Kidney capillary endothelial cell (primary cell): ENCODE measurements at places on chromosomes 12 and 14.

DNA sequence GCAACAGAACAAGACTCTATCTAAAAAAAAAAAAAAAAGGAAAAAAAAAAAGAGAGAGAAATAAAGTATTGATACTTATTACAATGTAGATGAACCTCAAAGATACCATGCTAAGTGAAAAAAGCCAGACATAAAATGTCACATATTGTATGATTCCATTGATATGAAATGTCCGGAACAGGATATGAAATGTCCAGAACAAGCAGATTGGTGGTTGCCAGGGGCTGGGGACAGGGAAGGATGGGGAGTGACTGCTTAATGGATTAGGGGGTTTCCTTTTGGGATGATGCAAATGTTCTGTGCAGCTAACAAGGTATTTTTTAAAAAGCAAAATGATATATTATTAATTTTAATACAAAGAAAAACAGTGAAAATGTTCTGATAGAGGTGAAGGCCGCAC is 5.0 kb downstream of the HVCN1 start:
- no peak for DNase-seq

DNA sequence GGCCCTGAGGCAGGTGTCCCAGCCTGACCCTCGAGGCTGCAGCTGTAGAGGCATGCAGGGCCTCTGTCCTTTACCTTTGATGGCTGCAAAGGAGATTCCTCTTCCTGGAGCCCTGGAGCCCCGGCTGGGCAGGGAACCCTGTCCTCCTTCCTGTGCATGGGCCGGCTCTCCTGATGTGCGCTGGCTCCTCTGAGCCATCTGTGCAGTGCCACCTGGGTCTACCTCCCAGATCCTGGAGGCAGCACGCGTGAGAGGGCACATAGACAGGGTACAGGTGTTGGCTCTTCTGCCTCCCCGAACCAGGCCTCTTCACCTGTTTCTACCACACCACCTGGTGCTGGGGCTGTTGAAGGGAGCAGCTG is 115.1 kb downstream of the BEGAIN start:
- no peak for DNase-seq

DNA sequence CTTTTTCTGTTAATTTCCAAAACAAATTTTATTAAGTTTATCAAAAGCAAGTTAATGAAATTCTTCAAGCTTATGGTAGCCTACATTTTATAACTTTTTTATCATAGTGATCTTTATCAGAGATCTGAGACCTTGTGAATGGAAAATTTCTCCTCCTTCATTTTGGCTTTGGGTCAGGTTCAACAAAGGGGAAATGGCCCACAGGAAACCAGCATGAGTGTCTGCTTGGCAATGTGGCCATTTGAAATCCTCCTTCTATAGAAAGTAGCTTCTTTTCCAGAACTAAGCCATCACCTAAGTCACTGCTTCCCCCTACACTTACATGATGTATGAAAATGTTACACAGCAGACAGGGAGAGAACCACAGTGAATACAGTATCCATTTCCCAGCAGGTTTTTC is 1.6 kb downstream of the RHOJ start:
- peak; percentile 77 for DNase-seq

DNA sequence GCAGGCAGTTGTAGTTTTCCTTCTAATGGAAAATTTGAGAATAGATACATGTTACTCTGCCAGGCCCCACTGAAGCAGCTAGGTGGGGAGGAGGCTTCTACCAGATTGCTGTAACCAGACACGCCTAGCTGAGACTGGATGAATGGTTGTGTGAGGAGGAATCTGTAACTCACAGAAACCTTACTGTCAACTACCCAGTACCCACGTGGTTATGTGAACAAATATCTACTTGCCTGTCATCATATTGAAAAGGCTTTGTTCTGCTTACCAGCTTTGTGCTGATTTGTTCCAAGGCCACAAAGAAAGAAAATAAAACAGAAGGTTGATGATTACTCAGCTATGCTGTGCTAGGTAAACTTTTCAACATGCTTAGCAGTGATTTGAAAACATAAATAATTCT is 167.2 kb downstream of the CAPZA3 start:
- no peak for DNase-seq

GRCh38 chr14:38409071-38409705 is 153.3 kb upstream of the CLEC14A start:
- no peak for DNase-seq

DNA sequence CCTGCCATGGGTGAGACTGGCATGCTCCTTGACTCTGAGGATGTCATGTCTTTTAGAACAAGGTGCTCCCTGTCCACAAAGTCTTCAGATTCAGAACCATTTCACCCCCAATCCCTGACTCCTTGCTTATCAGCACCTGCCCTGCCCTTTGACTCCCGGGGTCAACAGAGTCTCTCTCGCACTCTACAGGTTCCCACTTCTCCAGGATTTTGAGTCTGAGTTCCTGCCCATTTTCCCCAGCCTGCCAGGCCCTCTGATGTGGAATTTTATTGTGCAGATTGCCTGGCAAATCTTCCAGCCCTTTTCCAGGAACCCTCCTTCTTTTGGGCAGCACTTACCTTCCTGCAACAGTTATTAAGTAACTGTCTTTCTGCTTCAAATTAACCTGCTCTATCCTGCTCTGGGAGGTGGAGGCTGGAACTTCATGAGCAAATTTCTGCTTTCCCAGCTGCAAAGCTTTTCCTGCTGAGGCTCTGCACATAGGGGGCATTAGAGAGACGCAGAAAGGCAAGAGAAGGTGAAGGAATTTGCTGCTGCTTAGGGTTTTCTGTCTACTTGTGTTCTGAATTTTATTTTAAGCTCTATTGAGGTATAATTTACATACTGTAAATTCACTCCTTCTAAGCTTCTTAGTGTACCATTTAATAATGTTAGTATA is 259.1 kb downstream of the PCNX1 start:
- DNase-seq, result no peak

DNA sequence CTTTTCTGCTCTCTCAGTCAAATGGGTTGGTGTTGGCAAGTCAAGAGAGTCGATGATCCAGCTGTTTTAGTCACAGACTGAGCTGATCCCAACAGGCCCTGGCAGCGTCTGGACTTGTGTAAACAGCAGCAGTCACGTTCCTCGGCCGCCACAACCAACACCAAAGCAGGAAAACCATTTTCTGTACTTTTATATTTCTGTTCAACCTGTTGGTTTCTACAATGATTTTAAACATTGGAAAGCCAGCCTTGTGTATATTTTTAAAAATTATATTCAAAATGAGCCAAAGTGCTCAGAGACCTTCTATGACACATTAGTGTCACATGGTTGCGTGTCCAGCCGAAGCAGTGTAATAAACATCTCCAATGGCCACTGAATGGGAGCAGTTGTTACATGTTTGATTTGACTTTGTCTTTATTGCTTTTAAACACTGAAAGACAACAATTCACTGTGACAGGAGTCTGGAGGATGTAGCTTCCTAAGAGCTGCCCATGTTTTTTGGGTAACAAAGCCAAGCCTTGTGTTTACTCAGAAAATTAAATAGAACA is 5.9 kb upstream of the SIVA1 start:
- DNase-seq, result no peak

DNA sequence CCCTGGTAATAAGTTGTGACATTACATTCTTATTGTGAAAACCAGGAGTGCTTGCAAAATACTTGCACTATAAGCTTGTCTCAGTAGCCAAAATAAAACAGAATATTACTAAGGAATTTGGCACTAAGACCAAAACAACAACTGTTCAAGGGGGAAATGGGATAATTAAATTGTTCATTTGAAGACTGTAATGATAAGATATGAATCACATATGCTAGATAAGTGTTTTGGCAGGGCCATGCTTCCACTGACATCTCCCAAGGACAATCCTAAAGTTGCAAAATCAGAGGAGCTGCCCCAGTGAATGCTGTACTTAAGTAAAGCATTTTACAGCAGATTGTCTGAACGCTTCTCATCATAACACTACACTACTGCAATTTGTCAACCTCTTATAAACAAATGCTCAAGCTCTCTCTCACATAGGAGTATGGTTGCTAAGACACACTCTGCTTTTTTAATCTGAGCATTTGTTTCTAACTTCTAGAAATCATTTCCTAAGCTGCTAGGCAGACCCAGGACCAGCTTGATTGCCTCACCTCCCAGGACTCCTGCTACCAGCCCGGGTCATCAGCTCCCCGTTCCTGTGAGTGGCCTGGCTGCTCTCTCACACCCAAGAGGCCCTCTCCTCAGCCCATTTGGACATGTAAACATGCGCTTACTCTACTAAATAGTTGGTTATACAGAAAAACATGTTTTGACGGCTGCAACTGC is 191.5 kb downstream of the PAX9 start:
- DNase-seq, result no peak

- DNase-seq, result no peak
These were observed 15.7 kb downstream of the NFYB start for GRCh38 chr12:104122298-104122697.

DNA sequence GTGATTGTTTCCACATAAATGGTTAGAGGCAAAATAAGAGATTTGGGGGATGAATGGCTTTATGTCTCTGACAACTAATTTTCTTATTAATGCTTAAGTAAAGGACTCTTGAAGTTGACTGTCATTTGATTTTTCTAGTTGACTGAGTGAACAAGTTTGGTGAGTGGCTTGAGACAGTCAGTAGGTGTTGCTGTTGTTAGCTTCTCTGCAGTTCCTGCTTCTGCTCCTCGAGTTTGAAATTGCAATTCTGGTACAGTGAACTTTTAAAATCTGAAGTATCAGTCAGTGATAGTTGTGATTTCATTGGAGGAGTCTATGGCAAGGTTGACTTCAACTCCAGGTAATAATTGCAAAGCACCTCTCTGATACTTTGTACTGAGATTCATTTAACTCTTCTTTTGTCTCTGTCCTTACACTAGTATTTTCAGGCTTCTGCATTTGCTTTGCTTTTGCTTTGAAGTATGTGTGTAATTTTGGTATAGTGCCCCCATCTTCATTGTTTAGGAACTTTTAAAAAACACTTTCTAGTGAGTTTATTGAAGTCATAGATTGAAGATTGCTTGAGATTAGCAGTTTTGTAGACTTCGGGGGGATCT is 415.5 kb downstream of the PCNX1 start:
- DNase-seq, result peak; percentile 10

DNA sequence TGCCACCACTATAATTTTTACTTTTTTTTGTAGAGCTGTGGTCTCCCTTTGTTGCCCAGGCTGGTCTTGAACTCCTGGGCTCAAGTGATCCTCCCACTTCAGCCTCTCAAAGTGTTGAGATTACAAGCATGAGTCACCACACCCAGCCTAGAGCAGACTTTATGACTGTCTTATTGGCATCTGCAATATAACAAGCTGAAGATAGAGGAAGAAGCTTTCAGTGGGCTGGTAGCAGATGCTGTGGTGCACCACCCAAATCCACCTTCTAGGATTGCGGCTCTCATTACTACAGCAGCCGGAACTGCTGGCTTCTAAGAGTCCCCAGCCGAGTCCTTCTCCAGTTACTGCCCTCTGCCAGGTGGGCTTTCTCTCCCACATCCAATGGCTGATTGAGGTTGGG is 7.6 kb upstream of the STK38L start:
- DNase-seq, result no peak

GRCh38 chr12:100490056-100490455 is 16.4 kb downstream of the NR1H4 start:
- no peak for DNase-seq

- DNase-seq, result no peak
These were observed 11.8 kb downstream of the CD163L1 start for GRCh38 chr12:7431993-7432685.

DNA sequence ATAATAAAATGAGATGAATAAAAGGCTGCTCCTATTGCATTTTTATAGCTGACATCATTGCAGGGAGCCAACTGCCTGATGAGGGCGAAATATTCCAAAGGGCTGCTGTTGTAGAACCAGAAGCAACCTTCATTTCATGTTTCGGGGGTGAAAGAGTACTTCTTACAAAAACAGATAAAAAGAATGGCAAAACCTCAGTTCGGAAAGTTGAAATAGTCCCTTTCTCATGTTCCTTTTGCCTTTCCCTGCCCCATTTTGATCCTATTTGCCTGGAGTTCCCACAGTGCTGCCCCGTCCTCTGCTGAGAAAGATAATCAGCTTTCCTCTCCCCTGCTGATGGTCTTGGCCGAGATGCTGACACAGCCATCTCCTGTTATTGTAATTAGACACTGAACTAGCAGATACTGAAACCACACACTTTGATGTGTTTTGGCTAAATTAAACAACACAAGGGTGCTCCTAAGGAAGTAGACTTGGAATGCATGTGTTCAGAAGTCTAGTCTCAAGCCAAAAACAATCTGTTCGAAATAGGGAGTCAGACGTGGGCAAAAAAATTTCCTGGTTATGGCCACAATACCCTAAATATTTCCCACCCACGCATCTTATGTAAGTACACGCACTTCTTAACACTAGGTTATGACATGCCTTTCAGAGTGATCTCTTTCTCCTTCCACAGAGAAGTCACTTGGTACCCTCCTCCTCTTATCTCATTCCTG is 117.2 kb downstream of the PPM1H start:
- DNase-seq, result no peak

DNA sequence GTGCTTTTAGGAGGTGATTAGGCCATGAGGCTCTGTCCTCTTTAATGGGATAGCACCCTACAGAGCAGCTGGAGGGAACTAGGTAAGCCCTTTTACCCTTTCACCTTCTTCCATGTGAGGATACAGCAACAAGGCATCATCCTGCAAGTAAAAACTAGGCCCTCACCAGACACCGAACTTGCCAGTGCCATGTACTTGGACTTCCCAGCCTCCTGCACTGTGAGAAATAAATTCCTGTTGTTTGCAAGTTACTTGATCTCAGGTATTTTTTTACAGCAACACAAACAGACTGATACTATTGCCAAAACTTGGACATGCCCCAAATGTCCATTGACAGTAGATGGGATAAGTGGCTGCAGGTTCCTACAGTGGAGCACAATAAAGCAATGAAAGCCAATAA is 85.8 kb upstream of the MAP1LC3B2 start:
- no peak for DNase-seq

- peak; percentile 69 for DNase-seq
These were observed 21.3 kb downstream of the FKBP11 start for GRCh38 chr12:48903982-48904411.

DNA sequence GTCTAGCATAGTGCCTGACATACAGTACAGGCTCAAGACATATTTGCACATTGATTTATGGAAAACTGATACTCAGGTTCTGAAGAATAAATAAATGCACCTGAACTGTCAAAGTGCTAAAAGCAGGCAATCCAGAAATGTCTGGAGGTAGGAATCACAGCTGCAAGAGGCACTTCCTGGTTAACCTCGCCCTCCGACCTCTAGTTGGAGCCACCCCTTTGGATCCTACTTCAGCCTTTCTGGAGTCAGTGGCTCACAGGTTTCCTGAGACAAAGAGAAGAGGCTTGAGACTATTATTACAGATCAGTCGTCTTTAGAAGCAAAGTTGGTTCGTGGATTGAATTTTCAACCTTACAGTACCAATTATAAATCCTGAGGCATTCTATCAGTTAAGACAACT is 13.0 kb downstream of the TCP11L2 start:
- no peak for DNase-seq
